ENCODE measurements at places on chromosomes 7 and 10.

- DNase-seq: no peak
Observed at GRCh38 chr7:155829796-155830470, 17.7 kb upstream of the SHH start.

DNA sequence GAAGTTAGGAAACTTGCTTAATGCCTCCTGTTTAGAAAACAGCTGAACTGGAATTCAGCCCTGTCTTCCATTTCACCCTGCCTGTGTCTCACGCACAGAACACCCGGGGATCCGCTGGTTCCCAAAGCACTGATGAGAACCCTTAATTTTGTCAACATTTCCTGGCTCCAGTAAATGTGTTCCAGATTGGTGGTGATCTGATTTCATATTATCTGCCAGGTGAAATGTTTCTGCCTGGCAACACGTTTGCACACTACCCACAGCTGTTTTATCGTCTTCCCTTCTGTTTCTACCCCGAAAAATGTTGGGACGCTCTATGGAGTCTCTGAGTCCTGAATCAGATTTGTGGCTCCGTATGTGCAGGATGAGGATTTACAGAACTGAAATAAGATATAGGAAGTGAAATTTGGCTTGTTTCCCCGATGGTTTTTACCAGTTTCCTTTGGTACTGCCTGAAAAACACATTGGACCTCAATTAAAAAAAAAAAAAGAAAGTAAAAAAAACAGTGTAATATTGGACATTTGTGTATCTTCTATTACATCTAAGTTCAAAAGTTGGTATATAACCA is 29.0 kb downstream of the MRC1 start:
- DNase-seq: no peak

DNA sequence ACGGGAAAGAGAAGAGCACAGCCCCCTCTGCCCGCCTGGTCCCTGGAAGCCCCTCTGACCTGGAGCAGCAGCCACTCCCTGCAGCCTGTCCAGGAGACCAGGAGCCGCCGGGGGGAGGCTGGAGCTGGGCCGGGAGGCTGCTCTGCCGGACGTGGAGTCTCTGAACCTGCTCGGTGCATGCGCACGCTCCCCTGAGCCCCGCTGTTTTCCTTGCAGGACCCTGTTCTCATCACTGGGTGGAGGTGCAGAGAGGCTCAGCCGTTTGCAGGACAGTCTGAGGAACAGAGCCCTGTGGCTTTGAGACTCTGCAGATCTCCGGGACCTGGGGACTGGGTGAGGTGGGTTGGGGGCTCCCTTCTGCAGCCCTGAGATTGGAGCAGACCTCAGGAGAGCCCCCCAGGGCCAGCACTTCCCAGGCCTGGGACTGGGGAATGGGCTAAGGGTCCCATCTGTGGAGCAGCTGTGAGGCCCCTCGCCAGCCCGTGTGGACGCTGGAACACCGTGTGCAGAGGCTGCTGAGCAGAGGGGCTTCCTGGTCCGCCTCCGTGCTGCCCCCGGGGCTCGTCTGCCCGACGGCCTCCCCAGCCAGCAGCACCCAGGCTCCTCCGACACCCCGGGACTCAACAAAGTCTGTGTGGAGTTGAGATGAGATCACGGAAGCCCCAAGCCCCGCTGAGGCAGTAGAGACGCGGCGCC is 48.5 kb upstream of the ADGRA1 start:
- no peak for DNase-seq

- DNase-seq: no peak
Observed at GRCh38 chr10:71250842-71251241, 38.5 kb downstream of the UNC5B start.

DNA sequence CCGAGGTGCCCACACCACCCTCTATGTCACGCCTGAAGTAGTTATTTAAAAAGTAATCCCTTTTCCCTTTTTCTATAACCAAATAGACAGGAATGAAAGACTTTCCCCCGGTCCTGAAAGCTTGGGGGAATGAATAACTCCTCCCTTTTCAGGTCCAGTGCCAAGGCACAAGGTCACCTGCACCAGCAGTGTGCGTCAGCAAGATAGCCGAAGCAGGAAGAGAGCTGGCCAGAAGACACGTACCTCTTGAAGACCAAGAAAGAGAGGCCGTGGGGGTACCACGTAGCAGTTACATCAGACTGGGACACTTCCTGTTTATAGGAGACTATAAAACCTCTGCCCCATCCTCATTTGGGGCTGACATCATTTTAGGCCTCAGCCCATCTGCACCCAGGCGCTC is 10.7 kb upstream of the AKR1B1 start:
- DNase-seq: no peak

GRCh38 chr7:81501220-81501619 is 268.6 kb downstream of the HGF start:
- no peak for DNase-seq

GRCh38 chr10:79264942-79265341 is 82.3 kb upstream of the PPIF start:
- DNase-seq: no peak

DNA sequence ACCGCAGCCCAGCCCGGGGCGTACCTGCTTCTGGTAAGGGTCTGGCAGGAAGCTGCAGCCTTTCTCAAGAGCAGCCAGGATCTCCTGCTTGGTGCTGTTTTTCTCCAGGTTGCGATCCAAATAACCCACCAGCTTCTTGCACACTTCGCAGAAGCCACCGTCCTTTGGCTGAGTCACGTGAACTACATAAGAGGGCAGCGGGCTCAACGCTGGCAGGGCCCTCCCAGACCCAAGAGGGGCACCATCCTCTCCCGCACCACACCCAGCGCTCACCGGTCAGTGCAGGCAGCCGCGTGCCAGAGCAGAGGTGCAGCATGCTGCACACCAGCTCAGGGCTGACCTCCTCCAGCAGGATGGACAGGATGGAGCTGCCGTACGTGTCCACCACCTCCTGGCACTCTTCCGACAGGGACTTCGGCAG is 31.6 kb downstream of the PSAP start:
- no peak for DNase-seq

DNA sequence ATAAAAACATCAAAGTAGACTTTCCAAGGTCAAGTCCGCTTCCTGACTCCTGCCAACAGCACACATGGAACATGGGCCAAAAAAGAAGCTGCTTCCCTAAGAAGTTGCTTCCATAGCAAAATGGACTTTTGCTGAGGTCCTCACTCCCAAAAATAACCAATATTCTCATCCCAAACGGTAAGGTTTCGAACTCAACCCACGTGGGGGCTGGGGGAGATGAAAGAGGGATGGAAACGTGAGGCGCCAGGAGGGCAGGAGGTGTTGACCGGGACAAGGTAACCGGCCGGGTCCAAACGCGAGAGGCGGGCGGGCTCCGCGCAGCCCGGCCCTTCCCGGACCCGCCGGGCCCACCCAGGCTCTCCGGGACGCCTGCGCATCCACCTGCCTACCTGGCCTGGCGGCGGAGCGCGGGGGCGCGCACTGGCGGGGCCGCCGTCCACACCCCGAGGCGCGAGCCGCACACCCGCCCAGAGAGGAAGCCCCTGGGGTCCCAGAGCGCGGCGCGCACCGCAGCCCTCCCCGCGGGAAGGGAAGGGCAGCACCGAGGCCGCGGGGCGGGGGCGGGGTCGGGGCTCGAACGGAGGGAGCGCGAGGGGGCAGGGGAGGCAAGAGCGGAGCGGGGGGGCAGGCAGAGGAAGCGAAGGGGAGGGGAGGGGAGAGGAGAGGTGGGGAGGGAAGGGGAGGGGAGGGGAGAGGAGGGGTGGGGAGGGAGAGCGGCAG is 742 bp downstream of the LMBR1 start:
- DNase-seq: no peak

GRCh38 chr7:134804351-134804750 is 24.9 kb downstream of the CALD1 start:
- DNase-seq: no peak

DNA sequence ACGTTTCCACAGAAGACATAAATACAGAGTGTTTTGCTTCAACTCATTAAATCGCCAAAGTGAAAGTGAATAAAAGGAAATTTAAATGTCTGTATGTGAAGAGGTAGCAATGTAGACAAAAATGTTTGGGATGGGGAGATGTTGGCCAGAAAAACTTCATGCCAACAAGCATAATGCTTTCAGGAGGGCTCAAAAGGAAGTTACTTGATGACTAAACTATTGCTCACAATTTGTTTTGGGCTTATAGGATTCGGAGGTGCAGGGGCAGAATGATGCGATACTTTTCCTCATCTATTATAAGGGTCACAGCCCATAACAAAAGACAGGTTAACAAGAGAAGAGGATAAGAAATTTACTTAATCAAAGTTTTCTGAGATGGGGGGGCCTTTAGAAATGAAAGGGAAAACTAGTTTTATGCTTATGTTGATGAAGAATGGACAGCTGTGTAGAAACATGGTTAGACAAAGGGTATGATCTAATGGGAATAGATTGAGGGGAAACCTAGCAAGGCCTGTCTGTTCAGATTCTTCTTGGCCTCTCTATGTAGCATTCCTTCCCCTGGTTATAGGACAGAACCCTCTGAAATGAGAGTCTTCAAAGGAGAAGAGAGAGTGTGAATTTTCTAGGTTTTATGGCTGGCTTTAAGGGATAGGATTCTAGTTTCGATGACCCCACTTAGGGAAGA is 898.6 kb downstream of the LRMDA start:
- DNase-seq: no peak

DNA sequence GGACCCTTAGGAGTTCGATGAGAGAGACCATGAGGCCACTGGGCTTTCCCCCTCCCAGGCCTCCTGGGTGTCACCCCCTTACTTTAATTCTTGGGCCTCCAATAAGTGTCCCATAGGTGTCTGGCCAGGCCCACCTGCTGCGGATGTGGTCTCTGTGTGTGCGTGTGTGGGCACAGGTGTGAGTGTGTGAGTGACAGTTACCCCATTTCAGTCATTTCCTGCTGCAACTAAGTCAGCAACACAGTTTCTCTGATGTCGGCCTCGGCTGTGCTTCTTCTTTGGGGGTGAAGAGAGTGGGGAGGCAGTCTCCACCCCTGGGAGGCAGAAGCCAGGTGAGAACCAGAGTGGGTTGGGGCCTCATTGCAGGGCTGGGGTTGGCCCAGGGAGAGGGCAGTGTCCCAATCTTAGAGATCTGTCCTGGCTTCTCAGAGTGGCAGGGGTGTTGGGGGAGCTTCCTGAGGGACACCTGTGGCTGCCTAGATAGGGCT is 1.5 kb downstream of the PVRIG start:
- no peak for DNase-seq

DNA sequence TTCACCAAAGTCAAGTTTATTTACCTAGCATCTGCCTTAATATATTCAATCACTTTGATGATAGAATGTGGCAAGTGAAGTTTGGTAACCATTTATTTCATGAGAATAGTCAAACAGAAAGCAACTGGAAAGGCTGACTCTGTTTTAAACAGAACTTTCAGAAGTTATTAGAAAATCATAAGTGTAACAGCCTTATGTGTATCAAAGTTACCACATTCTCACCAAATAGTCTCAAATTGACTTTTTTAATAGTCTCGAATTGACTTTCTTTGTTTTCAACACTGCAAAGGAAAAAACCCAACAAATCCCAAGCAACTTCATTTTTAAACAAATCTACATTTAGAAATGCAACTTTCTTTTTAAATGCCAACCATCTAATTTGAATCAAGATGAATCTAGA is 29.5 kb downstream of the NAMPT start:
- no peak for DNase-seq

- DNase-seq: no peak
Observed at GRCh38 chr10:82888809-82889455, 1013.9 kb downstream of the NRG3 start.

GRCh38 chr10:4219901-4220300 is 434.9 kb upstream of the KLF6 start:
- DNase-seq: no peak

- DNase-seq: no peak
Observed at GRCh38 chr10:85598646-85599045, 767.9 kb downstream of the GRID1 start.

DNA sequence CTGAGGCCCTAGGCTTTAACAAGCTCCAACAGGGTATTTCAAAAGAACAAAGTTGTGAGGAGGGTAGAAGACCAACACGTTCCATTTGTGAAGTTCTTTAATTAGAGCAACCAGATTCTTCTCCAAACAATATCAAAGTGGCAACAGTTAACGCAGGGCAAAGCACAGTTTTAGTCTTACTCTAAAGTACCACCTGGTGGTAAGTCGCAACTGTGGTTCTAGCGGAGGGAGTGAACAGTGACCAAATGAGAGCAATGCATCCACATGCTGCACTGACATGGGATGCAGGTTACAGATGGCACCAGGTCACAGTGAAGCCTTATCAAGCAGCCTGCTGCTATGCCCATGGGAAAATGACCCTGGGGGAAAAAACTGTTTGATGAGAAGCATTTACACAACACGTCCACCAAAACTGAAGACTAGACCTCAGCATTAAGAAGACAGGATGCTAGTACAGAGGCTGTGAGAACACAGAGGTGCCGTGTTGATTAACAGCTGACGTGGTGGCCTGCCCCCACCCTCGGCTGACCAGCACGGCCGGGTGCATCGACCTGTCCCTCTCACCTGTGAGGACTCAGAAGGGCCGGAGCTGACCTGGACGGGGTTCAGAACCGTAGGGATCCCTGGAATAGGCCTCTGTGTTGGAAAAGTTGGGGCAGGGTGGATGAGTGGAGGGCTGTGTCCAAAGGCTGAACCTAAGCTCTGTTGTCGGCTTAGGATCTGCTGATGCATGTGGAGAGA is 211.2 kb downstream of the GLI3 start:
- DNase-seq: no peak

GRCh38 chr7:43933902-43934560 is 7.8 kb downstream of the UBE2D4 start:
- DNase-seq: no peak

GRCh38 chr10:88974446-88975376 is 15.9 kb upstream of the FAS start:
- no peak for DNase-seq

GRCh38 chr7:5582532-5582935 is 158.9 kb upstream of the TNRC18 start:
- no peak for DNase-seq

- DNase-seq: no peak
Observed at GRCh38 chr10:129580010-129580409, 113.0 kb downstream of the MGMT start.

DNA sequence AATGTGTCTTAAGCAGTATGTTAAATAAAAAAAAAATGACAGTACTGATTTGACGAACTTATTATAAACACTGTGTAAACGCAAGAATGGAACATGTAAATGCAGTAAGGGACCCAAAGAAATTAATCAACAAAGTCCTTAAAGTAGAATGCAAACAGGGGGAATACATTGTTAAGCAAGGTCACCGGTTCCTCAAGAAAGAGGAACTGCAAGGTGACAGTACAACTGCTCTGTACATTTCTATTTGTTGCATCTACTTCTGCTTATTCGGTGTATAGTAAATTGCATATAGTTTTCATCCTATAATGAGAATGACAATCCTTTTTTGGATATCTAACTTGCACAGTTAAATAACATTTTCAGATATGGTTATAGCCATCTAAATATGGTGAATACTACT is 387.0 kb upstream of the SEMA3D start:
- DNase-seq: no peak

DNA sequence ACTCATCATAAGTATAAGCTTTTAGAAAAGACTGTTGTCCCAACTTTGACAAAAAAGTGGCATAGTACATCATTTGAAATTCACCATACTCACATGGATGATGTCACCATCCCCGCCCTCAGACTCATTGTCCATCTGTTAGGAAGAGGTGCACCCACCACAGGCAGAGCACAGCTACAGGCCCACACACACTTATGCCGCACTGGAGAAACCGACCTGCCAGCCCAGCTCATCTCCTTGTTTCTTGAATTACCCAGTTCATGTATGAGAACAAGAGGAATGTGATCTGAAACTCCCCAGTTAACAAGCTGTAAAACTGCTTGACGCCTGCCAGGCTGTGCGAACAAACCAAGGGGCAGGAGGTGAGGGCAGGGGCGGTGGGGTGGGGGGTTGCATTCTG is 312.0 kb downstream of the DPP6 start:
- DNase-seq: no peak

- no peak for DNase-seq
Observed at GRCh38 chr10:45581582-45582385, 90.8 kb downstream of the ZFAND4 start.
